ENCODE measurements at places on chromosomes 2 and 18.

DNA sequence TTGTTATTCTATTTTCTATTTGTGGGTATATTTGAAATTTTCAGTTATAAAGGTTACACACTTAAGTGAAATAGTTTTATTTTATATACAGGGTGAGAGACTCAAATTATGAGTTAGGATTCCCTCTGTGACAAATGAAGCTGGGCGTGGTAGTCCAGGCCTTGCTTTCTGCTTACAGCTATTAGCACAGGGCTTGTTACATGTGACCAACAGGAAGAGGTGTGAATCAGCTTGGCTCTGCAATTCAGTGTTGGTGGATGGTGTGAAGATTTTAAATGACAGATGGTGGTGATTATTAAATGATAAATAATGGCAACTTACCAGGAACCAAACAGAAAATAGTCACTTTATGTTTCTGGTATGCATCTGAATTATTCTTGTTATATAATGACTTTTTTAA is 64.4 kb upstream of the NOSTRIN start:
- peak; percentile 36 for DNase-seq

GRCh38 chr18:493986-494983 is 6.2 kb downstream of the COLEC12 start:
- peak; percentile 30 for DNase-seq

DNA sequence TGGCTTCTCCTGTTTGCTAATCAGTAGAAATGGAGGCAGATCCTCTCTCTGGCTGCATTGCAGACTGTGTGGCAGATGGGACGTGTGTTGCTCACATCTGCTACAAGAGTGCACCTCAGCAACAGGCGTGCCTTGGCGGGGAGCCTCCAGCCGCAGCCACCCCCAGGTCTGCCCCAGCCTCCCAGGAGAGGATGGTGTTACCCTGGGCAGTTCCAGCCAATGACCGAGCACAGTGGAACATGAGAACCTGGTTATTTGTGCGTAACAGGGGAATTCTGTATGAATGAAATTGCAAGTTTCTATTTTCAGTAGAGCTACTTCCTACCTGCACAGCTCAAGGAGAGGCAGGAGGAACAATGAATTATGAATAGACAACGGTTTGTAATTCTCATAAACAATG is 130.6 kb upstream of the CBLN2 start:
- DNase-seq: peak; percentile 6

DNA sequence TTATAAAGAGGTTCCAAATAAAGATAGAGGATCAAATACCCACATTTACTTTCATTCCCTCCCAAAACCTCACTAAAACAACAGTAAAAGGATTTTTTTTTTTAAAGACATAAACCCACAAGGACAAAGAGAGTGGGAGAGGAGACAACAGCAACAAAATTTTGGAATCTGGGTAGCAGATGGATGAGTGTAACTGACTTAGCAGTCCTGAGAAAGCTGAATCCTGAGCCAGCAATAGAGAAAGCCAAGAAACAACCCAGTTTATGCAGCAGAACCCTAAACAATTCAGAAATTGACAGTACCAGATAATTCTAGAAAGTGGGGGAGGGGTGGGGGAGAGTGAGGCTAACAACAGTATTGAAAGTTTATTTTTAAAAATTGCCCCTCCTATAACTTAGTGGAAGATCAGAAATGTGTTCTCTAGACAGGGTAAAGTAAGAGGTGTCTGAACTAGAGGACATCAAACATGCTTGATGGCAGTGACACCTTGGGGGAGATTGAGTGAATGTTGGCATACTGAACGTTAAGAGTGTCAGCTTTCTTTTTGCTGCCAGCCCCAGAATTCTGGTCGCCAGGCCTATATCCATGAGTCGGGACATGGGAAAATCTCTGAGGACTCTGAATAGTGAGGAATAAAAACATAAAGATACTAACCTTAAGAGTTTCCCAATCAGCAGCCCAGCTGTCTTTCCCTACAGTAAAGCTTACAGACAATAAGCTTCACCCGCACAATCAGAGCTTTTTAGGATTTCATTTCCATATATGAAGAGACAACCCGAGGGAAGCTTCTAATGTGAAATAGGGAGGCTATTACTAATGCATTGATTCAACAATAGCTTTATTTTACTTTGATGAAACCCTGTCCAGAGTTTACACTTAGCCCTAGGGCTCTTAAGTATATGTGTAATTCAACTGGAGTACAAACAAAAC is 128.0 kb upstream of the ALPP start:
- DNase-seq: no peak

DNA sequence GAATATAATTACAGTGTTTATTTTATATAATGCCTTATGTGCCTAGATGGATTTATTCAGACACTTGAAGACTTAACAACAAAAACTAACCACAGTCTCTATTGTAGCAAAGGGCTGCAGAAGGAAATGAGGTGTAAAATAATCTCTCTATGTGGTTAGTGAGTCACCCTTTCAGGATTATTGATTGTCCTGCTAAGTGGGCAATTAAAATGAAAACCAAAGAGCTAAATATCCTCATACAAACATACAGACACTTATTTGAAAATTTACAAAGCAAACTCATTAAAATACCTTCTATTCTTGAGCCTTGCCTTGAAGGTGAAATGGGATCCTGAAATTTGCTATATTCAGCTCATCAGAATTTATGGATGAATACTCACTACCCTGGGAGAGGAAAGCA is 27.7 kb upstream of the DCC start:
- no peak for DNase-seq

DNA sequence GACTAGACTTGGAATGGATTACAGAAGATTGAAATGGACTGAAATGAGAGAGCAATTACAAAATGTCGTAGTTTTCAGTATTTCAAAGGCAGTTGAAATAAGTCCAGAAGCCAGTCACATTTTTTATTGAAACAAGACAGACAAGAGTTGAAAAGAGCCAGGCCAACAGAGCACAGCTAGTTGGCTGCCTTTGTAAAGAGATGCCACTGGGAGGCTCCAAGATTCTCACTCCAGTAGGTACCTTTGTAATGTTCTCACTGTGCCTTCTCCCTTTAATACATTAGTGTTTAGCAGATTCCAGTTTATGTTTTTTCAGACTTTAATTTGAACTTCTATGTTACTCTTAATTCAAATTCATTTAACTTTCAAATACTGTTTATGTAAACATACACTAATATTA is 234.8 kb downstream of the DSEL start:
- no peak for DNase-seq

- peak; percentile 72 for DNase-seq
These were observed 31.0 kb downstream of the CFAP36 start for GRCh38 chr2:55550368-55551102.

- DNase-seq: no peak
These were observed 9.3 kb downstream of the RHOB start for GRCh38 chr2:20456116-20456571.

DNA sequence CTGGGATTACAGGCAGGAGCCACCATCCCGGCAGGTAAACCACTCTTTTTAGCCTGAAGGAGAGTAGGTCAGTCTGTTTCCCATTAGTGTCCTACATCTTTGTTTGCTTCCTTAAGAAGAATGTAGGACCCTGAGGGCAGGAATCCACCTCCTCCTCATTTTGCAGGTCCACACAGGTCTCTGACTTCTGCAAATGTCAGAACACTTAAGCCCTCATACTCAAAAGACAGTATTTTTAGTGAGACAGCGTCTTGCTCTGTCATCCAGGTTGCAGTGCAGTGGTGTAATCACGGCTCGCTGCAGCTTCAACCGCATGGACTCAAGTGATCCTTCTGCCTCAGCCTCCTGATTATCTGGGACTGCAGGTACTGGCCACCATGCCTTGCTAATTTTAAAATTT is 9.3 kb downstream of the PSTPIP2 start:
- DNase-seq: no peak

- DNase-seq: no peak
These were observed 136.7 kb upstream of the ZFP36L2 start for GRCh38 chr2:43363120-43363519.

DNA sequence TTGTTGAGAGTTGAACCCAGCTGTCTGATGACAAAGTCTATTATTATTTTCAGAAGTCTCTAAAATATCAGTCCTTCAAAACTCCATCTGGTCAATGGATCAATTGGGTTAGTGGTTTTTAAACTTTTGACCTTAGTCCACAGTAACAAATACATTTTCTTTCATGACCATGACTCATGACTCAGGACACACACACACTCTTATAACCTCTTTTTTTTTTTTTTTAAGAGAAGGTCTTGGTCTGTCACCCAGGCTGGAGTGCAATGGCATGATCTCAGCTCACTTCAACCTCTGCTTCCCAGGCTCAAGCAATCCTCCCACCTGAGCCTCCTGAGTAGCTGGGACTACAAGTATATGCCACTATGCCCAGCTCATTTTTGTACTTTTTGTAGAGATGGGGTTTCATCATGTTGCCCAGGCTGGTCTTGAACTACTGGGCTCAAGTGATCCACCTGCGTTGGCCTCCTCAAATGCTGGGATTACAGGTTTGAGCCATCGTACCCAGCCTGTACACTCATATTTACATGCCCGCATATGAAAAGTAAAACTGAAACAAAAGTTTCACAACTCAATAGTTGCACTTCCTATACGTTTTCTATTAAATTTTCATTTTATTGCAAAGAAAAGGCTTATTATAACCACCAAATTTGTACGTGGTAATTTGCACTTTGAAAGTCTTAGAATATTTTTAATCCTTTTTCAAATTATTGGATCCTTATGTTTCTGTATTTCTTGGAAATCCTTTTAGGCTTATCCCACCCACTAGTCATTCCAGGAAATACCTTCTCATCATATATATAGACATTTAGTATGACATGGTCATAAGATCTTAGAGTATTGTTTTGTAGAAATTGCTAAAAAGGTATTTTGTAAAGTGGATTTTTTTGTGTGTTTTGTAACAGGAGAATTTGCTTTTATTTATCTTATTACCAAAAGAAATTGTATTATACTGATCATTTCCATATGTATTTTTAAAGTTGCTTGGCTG is 199.0 kb downstream of the LPIN1 start:
- DNase-seq: no peak

DNA sequence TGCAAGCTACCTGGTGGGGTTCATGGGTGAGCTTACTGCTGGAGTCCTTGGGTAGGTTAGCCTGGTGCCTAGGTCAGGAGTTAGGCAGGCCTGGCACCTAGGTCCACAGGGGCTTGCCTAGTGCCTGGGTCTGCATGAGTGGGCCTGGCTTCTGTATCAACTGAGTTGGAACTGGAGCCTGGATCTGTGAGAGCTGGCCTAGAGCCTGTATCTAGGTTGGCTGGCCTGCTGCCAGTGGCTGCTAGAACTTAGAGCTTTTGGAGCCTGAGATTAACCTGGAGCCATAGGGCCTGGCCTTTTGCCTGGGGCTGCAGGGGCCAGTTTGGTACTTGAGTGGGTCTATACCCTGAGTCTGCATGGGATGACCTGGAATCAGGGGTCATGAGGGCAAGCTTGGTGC is 679.4 kb downstream of the NUP35 start:
- DNase-seq: no peak

- no peak for DNase-seq
These were observed 11.7 kb downstream of the HSBP1L1 start for GRCh38 chr18:79975985-79976680.

GRCh38 chr18:5868218-5868854 is 27.0 kb downstream of the TMEM200C start:
- peak; percentile 80 for DNase-seq

GRCh38 chr2:215921895-215922294 is 91.5 kb downstream of the MREG start:
- DNase-seq: peak; percentile 38

DNA sequence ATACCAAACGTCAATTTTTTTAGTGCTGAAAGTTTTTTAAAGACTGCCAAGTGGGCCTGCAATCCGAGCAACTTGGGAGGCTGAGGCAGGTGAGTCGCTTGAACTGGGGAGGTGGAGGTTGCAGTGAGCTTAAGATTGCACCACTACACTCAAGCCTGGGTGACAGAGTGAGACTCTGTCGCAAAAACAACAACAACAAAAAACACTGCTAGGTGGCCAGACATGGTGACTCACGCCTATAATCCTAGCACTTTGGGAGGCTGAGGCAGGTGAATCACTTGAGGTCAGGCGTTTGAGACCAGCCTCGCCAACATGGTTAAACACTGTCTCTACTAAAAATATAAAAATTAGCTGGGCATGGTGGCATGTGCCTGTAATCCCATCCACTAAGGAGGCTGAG is 202.8 kb upstream of the COPS8 start:
- DNase-seq: no peak

DNA sequence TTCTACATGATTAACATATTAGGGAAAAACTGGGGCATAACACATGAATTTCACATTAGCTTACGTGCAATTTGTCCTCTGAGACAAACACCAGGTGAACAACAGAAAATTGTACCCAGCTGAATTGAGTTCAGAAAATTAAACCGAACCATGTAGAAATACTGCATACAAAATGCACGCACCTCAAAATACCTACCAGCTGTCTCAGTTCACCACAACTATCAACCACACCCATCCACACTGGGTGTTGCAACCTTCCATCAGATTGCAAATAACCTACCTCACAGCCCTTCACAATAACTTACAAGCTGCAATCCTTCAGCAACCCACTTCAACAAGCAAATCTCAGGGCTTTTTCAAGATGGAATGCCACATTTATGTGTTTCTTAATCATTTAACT is 55.9 kb downstream of the UNC50 start:
- DNase-seq: no peak

DNA sequence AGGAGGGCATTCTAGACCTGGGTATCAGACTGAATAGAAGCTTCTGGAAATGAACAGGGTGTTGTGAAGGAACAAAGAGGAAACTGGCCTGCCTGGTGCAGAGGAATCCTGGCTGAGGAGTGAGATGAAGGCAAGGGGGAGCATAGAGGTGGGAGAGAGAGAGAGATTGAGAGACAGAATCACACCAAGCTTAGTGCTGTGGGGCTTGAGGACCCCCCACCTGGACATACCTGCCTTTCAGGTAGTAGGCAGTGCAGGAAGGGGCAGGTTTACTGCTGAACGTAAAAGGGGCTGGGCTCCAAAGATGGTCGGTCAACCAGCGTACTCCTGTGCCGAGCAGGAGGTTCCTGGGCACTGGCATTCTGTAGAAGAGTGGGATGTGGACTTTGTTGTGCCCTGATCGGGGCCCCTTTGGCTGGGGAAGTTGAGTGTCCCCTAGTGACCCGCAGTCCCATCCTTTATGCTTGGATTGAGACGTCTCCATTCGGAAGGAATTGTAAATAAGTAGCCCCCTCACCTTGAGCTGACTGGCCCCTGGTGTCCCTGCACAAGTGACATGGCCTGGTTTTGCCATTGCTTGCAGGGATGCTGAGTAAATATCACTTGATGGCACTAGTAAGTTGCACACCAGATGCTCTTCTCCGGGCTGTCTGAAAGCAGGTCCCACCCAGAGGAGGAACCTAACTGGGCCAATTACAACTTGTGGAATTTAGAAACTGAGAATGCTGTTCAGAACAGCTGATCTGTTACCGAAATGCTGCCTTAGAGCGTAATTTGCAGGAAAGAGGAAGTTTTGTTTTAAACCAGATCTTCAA is 1.4 kb downstream of the UBE2F start:
- DNase-seq: peak; percentile 88

DNA sequence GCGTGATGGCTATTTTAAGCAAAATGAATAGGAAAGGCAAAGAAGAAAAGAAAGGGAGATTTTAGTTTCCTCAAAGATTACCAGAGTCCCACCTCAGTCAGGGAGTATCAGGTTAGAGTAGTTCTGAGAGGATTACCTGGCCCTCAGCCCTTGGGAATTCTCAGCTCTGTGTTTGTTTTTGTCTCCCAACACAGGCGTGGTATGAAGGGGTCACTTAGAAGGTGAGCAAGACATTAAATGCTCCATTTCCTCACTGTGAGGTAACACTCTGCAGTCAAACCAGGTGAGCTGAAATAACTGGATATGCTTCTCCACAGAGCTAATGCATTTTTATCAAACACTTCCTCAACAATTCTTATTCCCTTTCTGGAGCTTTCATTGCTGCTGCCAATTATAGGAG is 232.2 kb downstream of the IKZF2 start:
- no peak for DNase-seq

Data from GM03348 (cell line).